ENCODE measurements at places on chromosomes 4 and X.

- no peak for DNase-seq
These were observed 74.4 kb downstream of the MTMR1 start for GRCh38 chrX:150767475-150768131.

- DNase-seq: peak; percentile 74
These were observed at the start of gene PCYT1B for GRCh38 chrX:24647257-24648058. PCYT1B (minus strand) TSS chrX:24647347; CDS start chrX:24647105, 242 bp downstream.

- DNase-seq: no peak
These were observed 314.5 kb upstream of the HS3ST1 start for GRCh38 chr4:11743236-11743635.

GRCh38 chrX:40644821-40645358 is 2.5 kb downstream of the CXorf38 start:
- peak; percentile 27 for DNase-seq

DNA sequence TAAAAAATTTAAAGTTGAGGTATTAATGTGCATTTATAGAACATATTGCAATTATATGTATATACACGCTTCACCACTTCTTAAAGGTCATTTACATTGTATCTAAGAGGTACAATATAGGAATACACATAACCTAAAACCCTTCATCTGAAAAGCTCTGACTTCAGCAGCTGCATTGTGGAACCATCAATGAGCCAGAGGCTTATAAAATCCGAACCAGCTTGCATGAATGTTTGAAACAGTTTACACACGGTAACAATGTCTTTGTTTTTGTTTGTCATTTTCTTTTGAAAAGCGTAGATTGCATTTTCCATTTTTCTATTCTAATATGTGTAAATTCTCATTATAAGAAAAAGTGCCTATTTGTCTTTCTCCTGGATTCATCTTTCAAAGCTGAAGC is 221.6 kb downstream of the DCLK2 start:
- no peak for DNase-seq

DNA sequence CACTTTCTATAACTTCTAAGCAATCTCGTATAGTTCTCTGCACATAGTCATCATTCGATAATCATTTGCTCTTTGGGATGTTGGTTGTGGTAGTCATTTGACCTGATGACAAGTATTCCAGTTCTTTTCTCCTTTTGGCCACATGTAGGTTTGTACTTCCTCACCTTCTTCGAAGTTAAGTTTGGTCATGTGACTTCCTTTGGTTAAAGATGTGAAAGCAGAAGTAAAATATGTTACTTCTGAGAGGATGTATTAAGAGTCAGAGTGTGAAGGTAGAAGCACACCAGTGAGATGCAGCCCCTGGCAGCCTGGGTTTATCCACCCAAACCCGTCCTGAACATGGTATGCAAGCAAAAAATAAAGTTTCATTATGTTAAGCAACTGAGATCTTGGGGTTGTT is 48.9 kb upstream of the ZNF518B start:
- DNase-seq: no peak

DNA sequence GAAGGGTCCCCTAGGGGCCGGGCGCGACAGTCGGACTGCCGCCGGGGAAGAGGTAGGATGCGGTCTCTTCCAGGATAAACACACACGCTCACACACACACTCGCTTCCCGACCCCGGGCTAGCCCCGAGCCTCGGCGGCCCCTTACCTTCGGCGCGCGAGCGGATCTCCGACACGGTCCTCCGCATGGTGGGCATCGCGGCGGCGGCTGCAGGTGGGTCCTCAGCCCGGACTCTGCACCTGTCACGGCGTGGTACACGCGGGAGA is 294 bp downstream of the ATP8A1 start:
- DNase-seq: no peak

DNA sequence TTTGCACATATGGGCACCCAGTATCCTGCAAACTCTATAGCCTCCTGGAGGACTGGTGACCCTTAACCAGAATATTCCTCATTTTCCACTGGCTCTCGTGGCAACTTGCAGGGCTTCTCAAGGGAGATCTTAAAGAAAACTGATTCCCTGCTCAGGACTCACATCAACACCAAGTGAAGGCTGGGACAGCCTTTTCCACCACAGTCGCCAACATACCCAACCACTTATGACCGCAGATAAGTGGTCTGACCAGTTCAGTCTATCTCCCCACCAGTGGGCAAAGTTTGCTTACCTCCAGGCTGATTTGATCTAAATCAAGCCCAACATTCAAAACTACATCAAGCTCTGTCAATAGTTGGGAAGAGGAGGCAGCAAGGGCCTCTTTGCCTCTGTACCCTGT is 289.3 kb upstream of the GATB start:
- no peak for DNase-seq

GRCh38 chr4:4861390-4862018 is 2.0 kb downstream of the MSX1 start:
- DNase-seq: no peak

GRCh38 chr4:102598086-102598761 is 97.1 kb downstream of the NFKB1 start:
- no peak for DNase-seq
